ENCODE measurements at places on chromosomes 2 and 18.
A peak's percentile ranks its signal among the peaks of the same experiment; 100 is the strongest.

DNA sequence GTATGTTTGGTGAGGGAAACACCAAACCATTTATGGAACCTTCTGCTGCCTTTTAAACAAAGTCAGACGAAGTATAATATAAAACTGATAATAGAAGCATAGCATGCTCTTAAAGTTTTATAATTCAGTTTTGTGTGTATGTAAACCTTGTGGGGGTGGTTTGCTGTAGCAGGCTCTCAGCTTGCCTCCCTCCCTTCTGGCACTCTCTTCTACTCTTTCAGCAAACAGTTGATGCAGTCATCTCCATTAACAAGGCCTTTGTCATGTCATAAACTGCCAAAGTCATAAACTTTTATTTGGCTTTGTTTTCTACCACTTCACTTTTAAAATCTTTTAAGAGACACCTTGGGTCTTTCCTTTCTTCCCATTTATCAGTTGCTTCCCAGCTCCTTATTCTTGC is 448.2 kb upstream of the SETBP1 start:
- DNase-seq: no peak

DNA sequence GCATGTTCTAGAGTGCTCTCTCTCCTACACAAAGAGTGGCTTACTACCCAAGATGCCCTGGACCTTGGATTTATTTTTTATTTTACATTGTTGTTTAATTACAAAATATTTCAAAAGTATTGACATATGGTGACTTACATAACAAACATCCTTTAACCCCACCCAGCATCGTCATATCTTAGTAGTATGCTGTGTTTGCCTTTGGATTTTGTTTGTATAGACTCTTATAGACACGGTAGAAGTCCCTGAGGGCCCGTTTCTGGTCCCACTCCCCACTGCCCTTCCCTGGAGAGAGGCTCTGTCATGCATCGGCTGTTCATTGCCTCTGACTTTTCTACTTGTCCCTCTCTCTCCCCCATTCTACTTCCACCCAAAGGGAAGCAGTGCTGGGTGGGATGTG is 112.0 kb downstream of the ZBTB7C start:
- no peak for DNase-seq

DNA sequence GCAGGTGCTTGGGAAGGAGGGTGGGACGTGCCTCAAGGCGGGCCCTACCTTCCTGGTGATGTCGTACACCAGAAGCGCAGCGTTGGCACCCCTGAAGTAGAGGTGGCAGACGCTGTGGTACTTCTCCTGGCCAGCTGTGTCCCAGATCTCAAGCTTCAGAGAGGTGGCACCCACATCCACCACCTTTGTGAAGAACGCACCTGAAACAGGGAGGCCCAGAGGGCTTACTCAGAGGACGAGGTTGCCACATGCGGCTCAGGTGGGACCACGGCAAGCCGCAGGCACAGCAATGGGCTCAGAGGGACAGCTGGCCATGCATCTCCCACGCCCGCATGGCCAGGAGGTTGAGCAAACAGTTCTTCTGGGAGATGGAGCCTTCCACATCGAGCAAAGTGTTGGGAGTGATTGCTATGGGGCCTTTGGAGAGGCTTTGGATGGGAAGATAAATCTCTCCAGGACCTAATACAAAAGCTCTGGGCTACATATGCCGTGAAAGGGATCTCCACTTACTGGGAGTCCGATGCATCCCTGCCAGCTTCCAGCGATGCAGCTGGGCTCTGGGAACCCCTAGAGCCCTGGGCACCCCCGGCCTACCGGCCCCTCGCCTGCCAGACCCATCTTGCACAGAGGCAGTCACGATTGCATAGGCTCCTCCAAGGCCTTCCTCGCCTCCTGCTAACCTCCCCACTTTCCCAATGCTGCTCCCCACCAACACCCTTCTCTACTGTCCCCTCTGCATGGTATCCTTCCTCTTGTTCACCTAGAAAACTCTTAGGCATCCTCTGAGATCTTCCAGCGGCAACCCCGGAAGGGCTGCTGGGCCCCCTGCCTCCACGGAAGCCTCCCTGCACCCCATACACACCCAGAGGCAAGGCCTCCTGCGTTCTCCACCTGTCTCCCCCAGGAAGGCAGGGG is 11.8 kb downstream of the PRLH start:
- no peak for DNase-seq

DNA sequence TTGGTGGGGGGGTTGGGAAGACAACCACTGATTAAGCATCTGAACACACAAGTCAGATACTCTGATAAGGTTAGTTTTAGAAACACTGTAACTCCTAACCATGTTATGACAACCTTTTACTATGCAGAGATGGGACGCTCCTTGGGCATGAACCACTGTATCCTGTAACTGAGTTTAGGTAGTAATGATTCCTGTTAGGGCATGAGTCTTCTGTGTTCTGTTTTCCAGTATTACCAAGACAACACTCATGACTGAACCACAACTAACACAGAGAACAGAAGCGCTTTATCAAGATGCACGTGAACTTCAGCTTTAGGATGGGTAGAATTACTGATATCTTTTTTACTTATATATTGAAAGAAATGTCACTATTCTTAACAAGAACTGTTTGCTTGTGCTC is 14.1 kb upstream of the CREB1 start:
- no peak for DNase-seq

GRCh38 chr2:8216397-8216796 is 465.5 kb upstream of the ID2 start:
- DNase-seq: no peak

DNA sequence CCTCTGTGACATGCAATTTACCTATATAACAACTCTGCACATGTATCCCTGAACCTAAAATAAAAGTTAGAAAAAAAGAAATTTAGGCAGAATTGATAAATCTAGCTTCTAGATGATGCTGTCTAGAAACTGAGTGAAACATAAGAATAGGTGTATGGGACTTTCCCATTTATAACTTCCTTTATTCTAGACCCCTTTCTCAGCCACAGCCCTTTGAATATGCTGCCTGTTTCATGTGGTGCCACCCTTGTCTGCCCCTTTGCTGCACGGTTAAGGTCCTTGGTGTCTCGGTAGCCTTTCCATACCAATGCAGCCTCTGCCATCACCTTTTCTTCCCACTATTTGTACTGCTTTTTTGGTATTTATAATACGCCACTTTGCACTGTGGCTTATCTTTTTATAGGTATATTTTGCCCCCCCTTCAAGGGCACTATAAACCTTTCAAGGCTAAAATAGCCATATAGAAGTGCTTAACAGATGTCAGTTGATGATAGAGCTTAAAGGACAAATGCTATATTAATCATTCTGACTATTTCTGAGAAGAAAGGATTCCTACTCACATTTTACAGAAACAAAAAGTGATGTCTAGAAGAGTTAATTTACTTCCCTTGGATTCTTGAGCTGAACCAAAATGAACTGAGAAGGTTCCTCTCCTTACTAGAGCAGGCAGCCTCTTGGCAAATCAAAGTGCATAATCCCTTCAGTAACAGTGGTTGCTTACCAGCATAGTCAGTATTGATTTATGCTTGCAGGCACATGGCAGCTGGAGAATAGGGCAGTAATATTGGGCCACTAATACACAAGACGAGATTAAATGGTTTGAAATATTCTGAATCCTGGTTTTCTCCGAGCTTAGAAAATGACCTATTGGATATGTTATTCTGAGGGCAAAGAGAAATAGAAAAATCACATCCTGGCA is 88.1 kb upstream of the CYP26B1 start:
- no peak for DNase-seq

- DNase-seq: no peak
Observed at GRCh38 chr2:180664507-180664906, 315.9 kb upstream of the UBE2E3 start.

DNA sequence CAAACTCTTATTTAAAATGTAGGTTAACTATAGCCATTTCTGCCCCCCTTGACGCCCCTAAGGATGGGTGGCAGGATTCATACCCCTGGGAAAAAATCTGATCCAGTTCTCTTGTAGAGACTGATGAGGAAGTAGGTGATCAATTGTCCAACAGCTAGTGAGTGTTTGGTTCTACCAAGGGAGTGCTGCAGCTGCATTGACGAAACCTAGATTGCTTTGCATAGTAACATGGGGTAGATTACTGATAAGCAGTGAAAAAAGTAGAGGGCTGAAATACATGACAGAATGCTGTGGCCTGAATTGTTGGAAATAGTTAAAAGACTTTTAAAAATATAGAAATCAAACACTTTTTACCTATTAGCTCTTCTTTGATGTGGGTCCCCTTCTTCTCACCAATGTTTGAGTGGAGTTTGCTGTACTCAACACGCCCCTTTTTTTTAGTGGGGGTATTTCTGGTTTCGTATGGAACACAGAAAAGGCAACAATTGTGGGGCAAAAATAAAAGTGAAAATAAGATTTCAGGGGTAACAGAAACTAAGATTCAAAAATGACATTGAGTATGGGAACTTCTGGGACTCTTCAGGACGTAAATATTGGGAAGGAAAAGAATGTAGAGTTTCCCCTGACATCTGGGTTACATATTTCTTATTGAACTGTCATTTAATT is 66.2 kb downstream of the MAIP1 start:
- DNase-seq: no peak

GRCh38 chr2:234135750-234136221 is 85.3 kb downstream of the SPP2 start:
- DNase-seq: peak; percentile 7

DNA sequence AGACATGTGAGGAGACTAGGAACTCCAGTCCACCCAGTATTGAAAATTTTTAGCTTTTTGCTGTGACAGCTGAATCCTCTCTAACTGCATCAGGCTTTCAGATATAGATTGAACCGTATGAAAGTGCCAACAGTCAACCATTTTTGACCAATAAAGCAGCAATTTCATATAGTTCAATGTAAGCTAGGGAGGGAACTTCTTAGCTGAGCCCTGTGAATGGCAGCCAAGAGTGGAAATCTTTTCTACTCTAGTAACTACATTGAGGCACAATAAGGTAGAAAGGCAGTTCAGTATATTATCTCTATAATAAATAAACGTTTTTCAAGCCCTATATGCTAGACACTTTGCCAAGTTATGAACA is 96.3 kb upstream of the TANK start:
- DNase-seq: no peak

- DNase-seq: no peak
Observed at GRCh38 chr2:142858961-142859360, 18.5 kb upstream of the KYNU start.

- no peak for DNase-seq
Observed at GRCh38 chr2:236061899-236062298, 106.3 kb downstream of the GBX2 start.

DNA sequence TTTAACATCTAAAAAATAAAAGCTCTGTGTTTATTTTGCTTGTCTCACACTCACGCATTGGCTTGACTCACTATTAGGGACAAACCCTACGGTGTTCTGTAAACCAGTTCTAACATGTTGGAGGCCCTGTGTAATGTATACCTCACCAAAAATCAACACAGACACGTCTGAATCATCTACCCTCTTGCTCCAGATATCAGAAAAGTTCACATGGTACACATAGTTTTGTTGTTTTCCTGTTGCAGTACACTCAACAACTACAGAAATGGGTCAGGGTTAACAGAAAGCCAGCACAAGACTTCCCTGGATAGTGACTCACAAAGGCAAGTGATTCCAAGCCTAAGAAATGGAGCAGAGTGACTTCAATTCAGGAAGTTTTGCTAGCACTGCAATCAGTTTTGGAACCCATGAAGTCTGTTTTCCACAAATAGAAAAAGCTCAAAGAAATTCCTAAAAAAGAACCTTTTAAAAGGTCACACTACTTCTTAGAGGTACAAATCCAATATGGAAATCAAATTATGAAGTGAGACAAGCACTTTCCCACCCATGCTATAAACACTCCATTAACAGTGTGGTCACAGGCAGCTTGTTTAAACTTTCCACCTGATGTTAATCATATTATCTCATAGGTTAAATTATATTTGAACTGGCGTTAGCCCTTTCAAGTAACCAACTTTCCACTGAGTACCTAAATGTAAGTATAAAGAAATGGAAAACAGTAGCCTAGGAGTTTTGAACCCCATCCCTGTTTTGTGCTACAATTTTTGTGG is 87.4 kb downstream of the GAREM1 start:
- no peak for DNase-seq

DNA sequence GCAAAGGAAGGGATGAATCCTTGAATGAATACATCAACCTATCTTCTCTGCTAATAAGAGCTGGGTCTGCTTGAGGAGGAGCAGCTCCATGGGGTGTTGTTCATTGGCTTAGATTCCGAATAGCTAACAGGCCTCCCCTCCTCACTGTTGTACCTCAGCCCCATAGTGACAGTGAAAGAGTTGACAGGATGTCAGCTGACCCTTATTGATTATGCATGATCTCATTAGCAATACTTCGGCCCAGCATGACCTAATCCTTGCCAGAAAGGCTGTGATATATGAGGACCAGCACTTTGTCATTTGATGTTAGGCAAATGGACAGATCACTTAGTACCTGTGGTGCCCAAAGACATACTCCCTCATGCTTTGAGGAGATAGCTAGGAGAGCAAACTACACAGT is 1333.7 kb upstream of the CELF4 start:
- DNase-seq: no peak

DNA sequence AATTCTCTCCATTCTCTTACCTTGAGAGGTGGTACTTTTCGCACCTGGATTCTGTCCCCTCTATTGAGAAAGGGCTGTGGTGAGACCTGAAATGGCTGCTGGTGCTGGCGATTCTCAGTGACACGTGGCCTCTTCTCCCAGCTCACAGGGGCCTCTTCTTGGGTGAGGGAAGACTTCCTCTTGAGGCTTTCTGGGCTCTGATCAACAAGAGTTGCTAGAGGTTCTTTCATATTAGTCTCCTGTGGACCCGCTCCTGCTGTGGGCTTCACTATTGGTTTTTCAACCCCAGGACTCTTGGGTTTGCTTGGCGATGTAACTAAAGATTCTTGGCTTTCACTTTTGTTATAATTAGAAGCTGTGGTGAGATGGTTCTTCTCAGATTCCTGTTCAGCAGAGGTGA is 76.3 kb upstream of the DTNB start:
- DNase-seq: no peak

DNA sequence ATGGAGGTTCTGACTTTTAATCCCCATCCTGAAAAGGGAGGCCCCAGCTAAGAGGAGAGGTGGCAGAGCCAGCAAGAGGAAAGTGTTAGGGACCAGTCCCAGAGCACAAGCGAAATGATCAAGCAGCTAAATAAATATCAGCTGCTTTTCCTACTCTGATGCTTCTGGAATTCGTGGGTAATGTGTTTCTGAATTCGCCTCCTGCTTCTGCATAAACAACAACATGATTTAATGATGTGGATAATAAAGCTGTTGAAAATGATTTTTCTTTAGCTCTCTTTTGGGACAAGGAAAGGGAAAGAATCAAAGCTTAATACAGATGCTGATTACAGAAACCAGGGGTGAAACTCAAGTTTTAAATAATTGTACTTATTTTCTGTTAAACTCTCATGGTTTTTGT is 329.7 kb downstream of the PDE11A start:
- DNase-seq: no peak

- no peak for DNase-seq
Observed at GRCh38 chr2:165182029-165182428, 21.8 kb downstream of the SCN3A start.

Measured in effector CD8-positive, alpha-beta T cell (primary cell).